ENCODE measurements at places on chromosomes 1 and 21. TPM values are rescaled to one million over a fixed set of nuclear protein-coding genes. Genes with fewer than 3 reads are reported as not detected.

The SLC2A5 gene
- 0.06 TPM for total RNA-seq

The SRGAP2B gene
- 17.5 TPM for total RNA-seq

The KRTAP20-4 gene
- total RNA-seq: not detected

The LINGO4 gene
- total RNA-seq: not detected

The ETNK2 gene
- total RNA-seq: 3.4 TPM

The C1QB gene
- not detected for total RNA-seq

The PKP1 gene
- 0.08 TPM for total RNA-seq
